ENCODE measurements at places on chromosomes 11 and 22.

- DNase-seq: no peak
Measured at GRCh38 chr11:122145715-122146274, 29.8 kb upstream of the BLID start.

GRCh38 chr11:134537296-134537695 is 125.3 kb upstream of the B3GAT1 start:
- DNase-seq: no peak

- no peak for DNase-seq
Measured at GRCh38 chr11:3196161-3197043, 22.2 kb downstream of the MRGPRG start.

DNA sequence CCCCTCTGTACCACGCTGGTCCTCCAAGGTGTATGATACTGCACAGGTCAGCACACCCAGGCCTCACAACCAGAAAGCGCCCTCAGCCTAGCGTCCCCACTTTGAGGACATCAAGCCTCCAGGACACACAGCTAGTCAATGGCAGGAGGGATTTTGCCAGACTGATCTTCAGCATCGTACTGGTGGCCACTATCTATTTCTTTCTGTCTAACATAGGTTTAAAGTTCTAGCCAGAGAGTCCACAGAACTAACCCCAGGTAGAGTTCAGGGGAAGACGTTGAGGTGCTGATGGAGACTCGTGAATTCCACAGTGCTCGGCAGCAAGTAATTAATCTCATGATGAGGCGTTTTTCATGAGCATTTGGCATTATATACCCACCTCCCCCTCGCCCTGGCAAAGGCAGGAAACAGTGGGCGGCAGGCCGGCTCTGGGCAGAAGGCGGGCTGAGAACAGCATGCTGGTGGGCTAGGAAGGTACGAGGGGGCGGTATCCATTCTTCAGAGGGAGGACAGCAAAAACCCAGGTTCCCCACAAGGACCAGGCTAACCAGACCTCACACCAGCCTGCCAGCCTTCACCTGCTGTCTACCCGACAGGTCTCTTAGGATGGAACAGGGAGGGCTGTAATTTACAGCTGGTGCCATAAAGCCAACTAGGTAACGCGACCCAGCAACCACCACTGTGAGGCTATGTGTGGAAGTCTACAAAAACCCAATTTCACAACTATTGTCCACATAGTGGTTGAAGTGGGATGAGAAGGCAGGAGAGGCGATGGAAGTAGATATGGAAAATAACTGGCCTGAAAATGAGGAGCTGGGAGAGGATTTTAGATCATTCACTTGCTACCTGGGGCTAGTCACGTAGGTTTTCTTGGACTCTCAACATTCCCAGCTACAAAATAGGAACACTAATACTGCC is 18.5 kb downstream of the MYH9 start:
- no peak for DNase-seq

- no peak for DNase-seq
Measured at GRCh38 chr22:17774206-17774925, at the start of gene BID. Gene BID (minus strand): TSS chr22:17774469. CDS start chr22:17750116, 24,353 bp downstream.

- DNase-seq: no peak
Measured at GRCh38 chr11:113505046-113505445, 29.8 kb upstream of the DRD2 start.

- DNase-seq: no peak
Measured at GRCh38 chr11:117070016-117070415, 28.2 kb downstream of the SIK3 start.

GRCh38 chr22:19903031-19903430 is 38.5 kb upstream of the COMT start:
- DNase-seq: no peak

DNA sequence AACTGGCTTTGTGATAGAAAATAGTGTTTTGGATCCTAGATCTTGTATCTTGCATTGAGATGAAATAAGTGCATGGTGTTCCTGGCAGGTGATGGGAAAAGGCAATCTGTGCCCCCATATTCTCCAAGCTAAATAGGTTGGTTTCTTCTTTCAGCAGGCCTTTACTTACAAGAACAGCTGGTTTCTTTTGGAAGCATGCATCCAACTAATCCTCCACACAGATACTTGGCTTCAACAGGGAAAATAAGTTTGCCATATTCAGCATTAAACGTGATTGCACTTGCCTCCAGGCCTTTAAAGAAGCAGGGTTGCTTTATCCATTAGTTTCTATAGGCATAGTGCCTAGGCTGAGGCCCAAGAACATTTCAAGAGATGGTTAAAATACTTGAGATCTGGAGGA is 59.9 kb downstream of the APIP start:
- DNase-seq: no peak

GRCh38 chr11:122345586-122345985 is 229.6 kb upstream of the BLID start:
- no peak for DNase-seq

- no peak for DNase-seq
Measured at GRCh38 chr11:104003491-104003890, 32.9 kb upstream of the DDI1 start.

DNA sequence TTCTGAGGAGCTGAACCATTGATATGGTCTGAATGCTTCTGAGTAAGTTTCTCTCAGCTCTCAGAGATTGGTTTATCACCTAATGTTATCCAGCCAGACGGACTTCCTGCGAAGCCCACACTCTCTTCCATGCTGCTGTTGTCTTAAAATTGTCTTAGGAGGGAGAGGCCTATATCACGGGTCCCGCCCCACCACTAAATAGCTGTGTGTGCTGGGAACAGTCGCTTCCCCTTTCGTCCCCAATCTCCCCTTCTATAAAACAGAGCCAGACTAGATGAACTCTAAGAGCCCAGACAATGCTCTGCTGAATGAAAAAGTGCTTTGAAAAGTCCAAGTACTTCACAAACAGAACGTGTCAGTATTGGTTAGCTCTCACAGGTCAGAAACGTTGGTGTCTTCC is 81.4 kb upstream of the AKIP1 start:
- DNase-seq: no peak

- DNase-seq: no peak
Measured at GRCh38 chr11:59833602-59834001, 11.7 kb downstream of the CBLIF start.

DNA sequence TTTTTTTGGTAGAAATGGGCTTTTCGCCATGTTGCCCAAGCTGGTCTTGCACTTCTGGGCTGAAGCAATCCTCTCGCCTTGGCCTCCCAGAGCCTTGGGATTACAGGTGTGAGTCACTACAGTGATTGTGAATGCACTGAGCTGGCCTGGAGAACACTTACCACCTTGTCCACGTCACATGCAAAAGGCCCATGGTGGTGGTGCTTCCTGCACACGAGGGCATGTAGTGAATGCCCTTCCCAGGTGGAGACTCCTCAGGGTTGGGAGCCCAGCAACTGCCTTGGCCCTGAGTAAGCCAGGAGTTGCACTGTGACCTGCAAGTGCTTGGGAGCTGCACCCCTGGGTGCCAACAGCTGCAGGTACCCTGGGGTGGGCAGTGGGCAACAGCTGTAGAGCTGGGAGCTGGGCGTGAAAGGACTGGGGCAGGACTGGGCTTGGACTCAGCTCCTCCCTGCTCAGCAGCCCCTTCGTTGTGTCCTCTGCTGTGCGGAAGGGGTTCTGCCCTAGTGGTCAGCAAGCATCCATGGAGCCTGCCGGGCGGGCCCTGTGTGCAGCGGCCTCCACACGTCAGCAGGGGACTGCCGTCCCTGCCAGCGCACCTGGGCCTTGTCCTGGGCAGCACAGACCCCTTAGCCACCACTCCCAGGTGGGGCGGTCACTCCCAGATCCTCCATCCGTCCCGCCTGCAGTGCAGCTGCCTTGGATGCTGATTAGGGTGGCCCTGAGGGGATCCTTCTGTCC is 9.3 kb upstream of the ADORA2A start:
- no peak for DNase-seq

GRCh38 chr22:50114221-50115021 is 24.6 kb downstream of the MOV10L1 start:
- DNase-seq: no peak

DNA sequence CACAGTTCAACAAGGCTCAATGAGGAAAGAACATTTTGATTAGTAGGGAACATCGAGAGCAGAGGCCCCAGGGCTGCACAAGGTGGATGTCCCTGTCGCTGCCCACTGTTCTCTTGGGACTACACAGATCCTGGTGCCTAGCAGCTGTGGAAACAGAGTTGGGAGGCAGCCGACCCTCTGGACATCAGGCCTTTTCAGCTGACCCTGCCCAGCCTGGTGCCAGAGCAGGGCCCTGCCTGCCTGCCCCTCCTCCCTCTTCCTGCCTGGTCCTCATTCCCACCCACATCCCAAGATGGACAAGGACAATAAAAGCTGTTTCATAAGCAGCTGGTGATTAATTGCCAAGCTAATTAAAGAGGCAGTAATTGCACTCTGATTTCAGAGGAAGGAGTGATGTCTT is 60.7 kb downstream of the NFAM1 start:
- DNase-seq: no peak

DNA sequence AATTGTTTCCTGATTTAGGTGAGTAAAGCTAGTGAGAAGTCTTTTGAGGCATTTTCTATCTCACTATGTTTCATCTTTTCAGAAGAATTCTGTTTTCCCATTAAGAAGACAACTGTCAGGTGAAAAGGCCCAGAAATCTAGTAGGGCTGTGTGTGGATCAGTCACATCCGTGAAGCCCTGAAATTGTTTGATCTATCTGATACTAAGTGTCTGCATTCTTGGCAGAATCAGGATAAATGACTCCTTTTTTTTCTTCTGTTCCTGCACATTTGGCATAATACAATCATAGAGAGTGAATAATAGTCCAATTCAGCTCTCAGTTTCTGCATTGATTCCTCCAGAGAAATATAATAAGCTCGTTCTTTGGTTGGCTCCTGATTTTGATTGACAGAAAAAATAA is 208.3 kb downstream of the NAV2 start:
- DNase-seq: no peak

DNA sequence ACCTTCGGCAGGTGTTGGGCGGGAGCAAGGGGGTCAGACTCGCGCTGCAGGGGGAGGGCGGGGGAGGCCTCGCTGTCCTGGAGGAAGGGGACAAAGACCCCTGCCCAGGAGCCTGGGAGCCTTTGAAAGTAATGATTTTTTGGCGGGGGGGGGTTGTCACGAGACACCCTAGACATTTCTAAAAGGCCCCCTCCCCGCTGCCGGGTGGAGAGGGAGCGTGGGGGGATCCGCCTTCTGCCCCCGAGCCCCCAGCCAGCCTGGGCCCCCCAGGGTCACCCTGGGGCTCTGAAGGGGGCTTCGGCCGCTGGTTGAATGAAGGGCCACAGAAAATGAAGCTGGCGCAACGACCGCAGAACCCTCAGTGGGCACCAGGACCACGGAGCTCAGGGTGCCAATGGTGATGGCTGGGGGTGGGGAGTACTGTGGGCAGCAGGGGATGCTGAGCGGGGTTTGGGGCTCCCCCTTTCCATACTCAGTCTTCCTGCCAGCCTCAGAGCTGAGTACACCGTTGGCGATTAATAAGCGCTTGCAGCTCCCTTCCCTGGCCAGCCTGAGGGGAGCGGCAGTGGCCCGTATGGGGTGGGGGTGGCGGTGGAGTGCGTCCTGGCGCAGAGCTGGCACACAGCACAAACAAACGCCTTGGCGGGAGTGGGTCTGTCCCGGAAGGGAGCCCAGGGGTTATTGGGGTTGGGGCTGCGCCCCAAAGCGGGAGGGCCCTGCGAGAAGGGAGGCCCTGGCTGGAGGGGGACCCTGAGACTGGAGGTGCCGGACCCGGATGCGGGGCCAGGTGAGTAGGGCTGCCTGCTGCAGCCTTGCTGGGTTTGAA is 1.2 kb upstream of the DUSP8 start:
- no peak for DNase-seq

GRCh38 chr11:61833471-61833870 is 5.4 kb downstream of the FADS2 start:
- no peak for DNase-seq

GRCh38 chr11:70757241-70757640 is 358.9 kb downstream of the CTTN start:
- DNase-seq: no peak

DNA sequence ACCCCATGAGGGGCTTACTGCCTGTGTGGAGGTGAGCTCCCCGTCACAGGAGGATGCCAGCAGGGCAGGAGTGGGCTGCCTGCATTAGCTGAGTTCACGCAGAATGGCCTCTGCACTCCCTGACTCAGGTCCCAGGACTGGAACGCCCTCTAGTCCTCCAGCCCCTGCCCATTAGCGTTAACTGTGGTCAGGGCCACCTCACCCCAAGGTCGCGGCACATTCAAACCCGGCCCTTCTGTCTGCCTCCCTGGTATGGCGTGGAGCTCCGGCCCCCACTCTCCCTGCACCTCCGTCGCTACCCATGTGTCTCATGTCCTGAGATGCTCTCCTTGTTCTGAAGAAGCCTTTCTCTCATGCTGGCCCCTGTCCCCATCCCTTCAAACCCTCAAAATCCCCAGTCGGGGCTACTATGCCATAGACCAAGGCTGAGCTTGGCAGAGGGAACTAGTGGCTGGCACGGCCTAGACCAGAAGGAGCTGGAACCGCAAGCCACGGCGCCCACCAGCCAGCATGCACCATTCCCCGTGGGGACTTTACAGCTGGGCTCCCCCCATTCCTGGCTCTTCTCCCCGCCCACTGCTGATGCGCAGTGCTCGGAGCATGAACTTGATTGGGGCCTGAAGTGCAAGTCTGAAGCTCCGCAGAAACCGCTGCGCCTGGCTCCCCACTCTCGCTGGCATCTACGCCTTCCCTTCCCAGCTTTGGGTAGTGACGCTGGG is 79.5 kb upstream of the RTL6 start:
- no peak for DNase-seq

DNA sequence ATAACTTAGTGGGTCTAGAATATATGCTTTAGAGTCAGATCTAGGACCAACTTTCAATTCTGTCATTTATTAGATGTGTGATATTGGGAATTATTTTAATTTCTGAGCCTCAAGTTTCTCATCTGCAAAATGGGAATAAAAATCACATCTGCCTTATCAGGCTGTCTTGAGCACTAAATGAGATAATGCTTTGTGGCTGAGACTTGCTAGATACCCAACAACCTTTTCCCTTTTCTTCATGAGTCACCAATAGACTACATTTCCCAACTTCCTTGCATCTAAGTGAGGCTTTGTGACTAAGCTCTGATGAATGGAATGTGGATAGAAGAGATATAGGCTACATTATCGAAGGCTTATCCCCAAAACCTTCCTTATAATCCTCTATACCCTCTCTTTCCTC is 220.7 kb upstream of the SESN3 start:
- DNase-seq: no peak

DNA sequence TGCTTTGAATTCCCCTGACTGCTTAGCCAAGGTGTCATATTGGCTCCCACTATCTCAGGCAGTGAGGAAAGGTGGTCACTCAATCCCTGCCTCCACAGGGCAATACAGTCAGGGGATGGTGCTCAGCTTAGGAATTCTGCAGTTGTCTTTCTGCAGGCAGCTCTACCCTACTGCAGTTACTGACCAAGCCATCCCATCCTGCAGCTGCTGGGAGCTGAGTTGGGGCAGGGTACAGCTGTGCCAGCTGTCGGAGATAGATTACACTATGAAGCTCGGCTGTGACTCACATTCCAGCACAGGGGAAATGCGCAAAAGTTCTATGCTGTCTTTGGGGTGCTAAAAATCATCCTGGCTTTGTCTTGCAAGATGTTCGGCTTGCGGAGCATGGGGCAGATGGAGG is 4.4 kb upstream of the DAGLA start:
- DNase-seq: no peak

All from GOT3 (cell line).